NCI-H774 (cell line): ENCODE measurements at places on chromosomes 12 and 14.

GRCh38 chr14:77808250-77808649 lies 8.3 kb downstream of the ADCK1 start:
- DNase-seq = no peak

DNA sequence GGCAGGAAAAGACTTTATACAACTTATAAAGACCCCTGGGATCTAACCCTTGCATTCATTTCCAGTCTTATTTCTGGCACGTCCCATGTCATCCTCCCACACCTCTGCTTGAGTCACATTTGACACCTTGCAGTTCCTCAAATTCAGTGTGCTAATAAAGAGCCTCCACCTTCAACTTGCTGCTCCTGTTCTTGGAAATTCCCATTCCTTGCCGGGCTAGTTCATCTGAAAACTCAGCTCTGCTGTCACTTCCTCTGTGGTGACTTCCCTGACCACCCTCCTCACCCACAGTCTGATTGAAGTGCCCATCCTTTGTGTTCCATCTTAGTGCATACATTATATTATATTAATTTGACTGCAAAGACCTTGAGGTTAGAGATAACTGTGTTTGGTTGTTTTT lies 37.4 kb upstream of the PSMA6 start:
- DNase-seq = no peak

GRCh38 chr14:79379266-79379665 lies 832.0 kb downstream of the DIO2 start:
- no peak for DNase-seq

GRCh38 chr12:6355491-6356373 lies 13.9 kb upstream of the TNFRSF1A start:
- no peak for DNase-seq

GRCh38 chr14:28515571-28515970 lies 251.0 kb upstream of the FOXG1 start:
- no peak for DNase-seq
